ENCODE measurements at places on chromosomes 6 and 20. TPM values are rescaled to one million over a fixed set of nuclear protein-coding genes. Genes with fewer than 3 reads are reported as not detected.

The GPSM3 gene
- total RNA-seq, result 2.2 TPM

The PHF3 gene
- total RNA-seq, result 124 TPM

The NKAIN2 gene
- total RNA-seq, result 1.7 TPM

The PRL gene
- total RNA-seq, result not detected

The SYNCRIP gene
- 111 TPM for total RNA-seq

The PBOV1 gene
- not detected for total RNA-seq

The CCN6 gene
- total RNA-seq, result not detected

The TCEA2 gene
- 18.2 TPM for total RNA-seq

The ADAM33 gene
- total RNA-seq, result 88.2 TPM

The EPHA7 gene
- total RNA-seq, result 75.9 TPM

The AGPAT1 gene
- total RNA-seq, result 13.8 TPM

The SLC22A3 gene
- total RNA-seq, result 11.0 TPM

The PTCHD4 gene
- total RNA-seq, result 0.95 TPM

The ZNF133 gene
- 24.2 TPM for total RNA-seq

The ADGRB3 gene
- 29.4 TPM for total RNA-seq

The TPBG gene
- 27.0 TPM for total RNA-seq
